Adipocyte (in vitro differentiated cells): ENCODE measurements at places on chromosomes 5 and 9.

GRCh38 chr5:112036206-112036605 lies 279.2 kb upstream of the NREP start:
- DNase-seq = no peak

- peak; percentile 50 for DNase-seq
Observed at GRCh38 chr5:149211566-149211965, 60.1 kb upstream of the AFAP1L1 start.

DNA sequence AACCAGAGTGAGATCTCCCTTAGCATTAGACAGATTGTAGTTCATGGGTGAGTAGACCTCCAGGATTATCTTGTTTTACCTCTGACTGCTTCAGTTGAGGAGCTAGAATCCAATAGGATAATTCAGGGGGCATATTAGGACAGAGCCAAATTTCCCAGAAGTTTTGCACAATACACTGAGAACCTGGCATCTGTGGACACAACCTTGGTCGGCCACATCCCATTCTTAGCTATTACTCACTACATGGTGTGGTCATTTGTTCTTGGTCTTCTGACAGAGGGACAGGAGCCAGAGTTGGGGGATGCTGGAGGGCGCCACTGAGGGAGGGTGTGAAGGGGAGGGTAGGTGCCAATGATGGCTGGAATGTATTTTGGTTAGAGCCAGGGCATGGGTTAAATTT lies 66.6 kb downstream of the NPR3 start:
- peak; percentile 24 for DNase-seq

GRCh38 chr9:135277219-135278201 lies 190.0 kb downstream of the OLFM1 start:
- DNase-seq = no peak

GRCh38 chr5:132661231-132662003 lies 3.4 kb downstream of the IL13 start:
- DNase-seq = no peak

GRCh38 chr5:172744123-172745104 lies 26.6 kb downstream of the DUSP1 start:
- DNase-seq = no peak

GRCh38 chr5:35921930-35922329 lies 16.5 kb downstream of the CAPSL start:
- no peak for DNase-seq

GRCh38 chr5:1827886-1828397 lies 26.7 kb downstream of the NDUFS6 start:
- no peak for DNase-seq

GRCh38 chr5:50710838-50711237 lies 44.4 kb downstream of the PARP8 start:
- DNase-seq = no peak

- DNase-seq = no peak
Observed at GRCh38 chr5:171681677-171682076, 103.9 kb upstream of the SMIM23 start.

DNA sequence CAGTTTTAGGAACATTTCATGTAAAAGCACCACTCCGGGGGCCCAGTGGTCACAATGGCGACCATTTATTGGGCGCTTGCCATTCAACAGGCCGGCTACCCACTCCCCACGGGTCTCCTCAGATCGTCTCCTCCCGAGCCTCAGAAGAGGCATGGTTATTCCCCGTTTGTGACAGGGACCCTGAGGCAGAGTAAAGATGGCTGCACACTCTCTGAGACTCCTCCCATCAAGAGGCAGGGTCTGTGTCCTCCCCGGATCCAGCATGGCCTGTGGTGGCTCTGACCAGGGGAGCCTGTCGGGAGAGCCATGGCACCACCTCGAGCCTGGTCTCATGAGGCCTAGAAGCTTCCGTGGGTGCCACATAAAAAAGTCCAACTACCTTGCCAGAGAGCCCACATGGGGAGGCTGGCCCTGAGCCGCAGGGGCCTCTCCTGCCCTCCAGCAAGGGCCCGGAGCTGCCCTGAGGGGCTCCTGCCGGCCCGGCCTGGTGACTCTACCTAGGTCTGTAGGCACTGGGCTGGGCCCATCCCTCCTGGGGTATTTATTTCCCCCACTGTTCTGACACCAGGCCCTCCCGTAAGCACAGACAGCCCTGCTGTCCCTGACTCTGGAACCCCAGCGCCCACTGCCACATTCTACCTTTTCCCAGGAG lies 90.8 kb downstream of the VAV2 start:
- DNase-seq = no peak

DNA sequence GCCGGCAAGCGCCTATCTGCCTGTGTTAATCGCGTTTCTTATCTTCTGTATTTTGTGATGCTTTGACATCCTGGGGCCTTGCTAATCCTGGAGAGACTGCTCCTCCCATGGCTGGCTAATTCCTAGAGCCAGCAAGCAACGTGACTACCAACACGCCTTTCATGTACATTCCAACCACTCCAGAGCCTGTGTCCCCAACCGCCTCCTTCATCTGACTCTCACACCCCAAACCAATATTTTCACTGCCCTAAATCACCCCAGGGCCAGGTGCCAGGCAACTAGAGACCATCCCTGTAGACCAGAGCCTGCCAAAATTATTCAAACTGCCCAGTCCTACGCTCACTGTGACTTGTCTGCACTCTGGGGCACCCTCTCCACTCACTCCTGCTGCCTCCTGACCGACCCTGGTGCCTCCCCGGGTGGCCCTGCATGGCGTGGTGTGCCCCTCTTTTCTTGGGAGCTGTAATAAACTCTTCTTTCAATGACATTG lies 50.5 kb upstream of the COL5A1 start:
- DNase-seq = peak; percentile 49

DNA sequence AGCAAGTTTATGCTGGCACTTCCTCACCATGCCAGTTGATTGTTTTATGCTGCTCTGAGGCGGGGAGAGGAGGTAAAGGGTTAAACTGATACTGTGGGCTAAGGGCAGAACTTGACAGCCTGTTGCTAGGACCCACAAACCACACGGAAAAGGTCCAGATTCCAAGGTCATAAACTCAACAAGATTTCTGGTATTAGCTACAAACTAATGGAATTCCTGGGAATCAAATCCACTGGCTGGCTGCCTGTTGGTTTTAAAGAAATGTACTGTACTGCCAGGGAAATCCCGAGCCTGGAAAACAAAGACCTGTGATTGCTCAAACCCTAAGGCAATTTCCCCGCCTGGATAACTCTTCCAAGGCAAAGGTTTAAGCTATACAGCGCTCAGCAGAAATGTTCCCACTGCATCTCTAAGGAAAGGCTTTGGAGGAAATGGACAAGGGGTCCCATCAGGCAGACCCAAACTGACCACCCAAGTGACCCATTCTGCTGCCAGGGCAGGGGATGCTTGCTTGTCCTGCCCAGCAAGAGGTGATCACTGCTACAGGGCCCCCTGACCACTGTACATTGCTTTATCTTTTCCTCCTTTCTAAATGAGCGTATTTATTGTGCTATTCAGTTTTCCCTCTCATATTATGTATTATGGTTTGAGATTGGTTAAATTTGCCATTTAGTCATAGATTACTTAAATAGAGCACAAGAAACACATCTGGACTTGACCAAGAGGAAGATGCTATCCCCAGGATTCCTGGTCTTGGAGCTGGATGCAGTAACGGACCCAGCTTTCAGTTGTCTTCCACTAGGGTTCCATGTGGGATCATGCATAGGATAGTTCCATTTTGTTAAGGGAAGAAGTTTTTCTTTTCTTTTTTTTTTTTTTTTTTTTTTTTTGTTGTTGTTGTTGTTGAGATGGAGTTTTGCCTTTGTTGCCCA lies 124.3 kb downstream of the SUSD1 start:
- DNase-seq = peak; percentile 93

GRCh38 chr5:19565466-19565865 lies 422.5 kb downstream of the CDH18 start:
- no peak for DNase-seq

DNA sequence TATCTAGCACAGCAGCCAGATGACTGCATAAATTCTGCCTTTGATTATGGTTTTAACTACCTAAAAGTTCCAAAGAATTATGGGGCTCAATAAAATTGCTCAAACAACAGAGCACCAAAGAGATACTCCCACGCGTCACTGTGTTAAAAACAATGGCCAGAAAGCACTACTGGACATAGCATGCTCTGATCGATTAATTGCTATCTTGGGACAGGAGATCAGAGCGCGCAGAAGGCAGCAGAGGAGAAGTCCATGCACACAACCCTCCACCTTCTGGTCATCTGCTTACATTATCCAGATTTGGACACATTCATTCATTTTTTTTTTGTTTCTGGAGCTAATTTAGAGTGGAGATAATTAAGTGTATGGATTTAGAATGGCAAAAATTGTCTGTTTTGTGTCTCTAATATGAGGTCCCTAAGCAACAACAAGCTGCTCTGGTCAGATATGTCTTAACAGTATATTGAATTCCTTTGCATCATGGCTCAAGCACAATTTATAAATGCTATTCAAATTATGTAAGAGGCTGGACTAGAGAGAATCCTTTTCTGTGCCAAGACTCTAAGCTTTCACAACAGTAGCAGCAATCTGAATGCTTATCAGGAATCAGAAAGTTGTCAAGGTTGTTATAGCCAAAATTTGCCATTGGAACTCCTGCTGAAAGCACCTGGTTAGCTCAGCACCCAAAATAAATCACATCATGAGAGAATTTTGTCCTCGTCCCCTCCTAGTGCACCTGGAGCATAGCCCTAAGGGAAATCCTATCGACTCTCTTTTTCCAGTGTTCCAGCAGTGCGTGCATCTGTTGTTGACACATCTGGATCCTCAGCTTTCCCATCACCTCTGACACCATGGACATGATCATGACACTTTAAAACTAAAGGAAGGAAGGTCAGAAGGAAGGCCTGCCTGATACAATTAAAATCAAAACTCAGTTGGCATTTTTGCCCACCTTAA lies 98.6 kb upstream of the HMHB1 start:
- peak; percentile 85 for DNase-seq

DNA sequence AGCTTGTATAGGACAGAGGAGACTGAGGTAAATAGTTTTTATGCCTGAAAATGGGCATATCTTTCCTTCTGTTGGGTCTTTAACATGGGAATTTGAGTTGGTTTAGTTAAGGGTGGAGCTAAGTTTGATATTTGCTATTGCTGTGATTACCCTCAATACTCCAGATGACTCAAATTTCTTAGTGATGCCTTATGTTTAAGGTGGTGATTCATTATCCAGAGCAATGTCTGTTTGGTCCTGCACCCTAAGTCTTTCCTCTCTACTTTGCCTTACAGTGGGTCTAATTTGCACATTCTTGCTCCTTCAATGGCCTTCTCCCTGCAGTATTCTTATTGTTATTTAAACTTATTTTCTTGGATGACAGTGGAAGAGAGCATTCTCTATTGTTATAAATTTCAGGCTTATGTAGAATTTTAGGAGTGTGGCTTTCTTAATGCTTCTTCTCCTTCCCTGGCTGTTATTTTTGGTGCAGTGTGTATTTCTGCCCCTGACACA lies 312.9 kb upstream of the RPS23 start:
- DNase-seq = no peak
